SK-N-SH treated with all-trans-retinoic acid at 6 μM for 48 hours (cell line): ENCODE measurements at places on chromosomes 12 and 14.

DNA sequence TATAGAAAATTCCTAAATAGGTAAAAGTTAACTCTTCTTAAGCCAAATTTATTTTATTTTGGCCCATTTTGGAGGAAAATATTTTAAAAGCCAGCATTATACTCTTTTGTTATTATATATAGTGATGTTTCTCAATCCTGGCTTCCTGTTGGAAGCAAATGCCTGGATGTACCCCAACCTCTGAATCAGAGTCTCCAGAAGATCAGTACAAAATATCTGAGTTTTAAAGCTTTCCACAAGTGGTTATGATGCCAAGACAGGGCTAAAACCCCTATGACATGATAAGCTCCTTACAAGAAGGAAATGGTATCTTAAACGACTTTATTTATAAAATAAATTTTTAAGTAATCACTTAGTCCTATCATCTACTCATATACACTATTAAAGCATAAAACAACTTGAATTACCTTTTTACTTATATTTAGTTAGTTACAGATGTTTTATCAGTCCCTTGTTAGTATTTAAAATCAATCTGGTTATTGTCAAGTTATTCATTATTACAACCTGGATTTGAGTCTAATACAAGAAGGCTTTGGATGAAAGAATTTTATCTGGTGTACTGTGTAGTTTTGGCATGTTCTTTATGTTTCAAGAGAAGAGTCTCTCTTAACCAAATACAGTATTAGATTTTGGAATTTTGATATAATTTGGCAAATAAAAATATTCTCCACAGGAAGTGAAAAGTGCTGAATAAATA, 238.1 kb downstream of the SLC2A13 start:
- no peak for ATAC-seq

GRCh38 chr14:60002819-60003492, 83.0 kb downstream of the LRRC9 start:
- ATAC-seq: no peak

GRCh38 chr12:26717757-26718156, 115.2 kb downstream of the ITPR2 start:
- no peak for ATAC-seq

DNA sequence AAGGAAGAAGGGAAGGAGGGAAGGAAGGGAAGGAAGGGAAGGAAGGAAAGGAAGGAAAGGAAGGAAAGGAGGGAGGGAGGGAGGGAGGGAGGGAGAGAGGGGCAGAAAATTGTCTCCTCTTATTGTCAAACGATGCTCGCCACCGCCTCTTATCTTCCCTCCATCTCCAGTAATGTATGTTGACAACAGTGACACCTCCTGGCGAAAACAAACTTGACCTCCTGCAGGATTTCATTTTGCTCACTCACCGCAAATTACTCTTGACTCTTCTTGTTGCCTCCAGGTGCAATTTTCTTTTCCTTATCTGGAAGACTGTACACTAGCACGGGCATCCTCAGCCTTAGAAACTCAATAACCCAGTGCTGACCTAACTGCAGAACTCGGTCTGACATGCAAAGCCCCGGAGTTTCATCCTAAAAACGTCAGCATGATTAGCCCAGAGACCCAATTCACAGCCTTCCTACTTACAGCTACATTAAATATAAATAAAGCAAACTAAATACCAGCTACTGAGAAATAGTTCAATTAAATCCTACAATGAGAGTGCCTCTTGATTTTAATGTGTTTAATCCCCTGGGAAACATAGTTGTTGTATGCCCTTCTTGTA, 512.4 kb upstream of the TMPO start:
- no peak for ATAC-seq

DNA sequence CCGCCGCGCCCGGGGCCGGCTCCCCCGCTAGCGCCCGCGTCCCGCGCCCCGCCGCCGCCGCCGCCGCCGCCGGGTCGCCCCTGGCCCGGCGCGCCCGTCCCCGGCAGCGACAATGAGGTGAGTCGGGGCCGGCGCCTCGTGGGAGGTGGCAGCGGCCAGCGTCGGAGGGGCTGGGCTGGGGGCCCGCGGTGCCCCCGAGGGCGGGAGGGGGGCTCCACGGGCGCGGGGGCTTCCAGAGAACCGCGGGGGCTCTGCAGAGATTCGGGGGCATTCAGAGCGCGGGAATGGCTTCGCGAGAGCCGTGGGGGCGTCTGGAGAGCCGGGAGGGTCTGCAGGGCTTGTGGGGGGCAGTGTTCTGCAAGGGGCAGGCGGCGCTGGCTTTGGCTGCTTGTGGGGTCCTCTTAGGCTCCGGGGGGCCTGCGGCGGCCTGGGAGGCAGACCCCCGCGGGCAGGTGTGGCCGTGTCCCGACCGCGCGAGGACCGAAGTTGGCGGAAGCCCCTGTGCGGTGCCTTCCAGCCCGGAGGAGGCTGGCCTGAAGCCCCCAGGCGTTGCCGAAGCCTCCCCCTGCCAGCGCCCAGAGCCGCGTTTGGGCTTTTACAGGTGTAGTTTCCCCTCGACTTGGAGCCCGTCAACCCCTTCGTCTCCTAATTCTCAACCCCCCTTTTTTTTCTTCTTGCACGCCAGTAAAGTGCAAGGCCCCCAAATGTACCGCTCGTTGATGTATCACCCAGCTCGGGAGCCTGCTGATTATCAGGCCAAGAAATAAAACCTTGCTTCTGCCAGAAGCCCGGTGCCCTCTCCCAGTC, 93.1 kb upstream of the EVL start:
- ATAC-seq: no peak

- ATAC-seq: no peak
Measured at GRCh38 chr12:116210131-116210530, 67.4 kb downstream of the MED13L start.

DNA sequence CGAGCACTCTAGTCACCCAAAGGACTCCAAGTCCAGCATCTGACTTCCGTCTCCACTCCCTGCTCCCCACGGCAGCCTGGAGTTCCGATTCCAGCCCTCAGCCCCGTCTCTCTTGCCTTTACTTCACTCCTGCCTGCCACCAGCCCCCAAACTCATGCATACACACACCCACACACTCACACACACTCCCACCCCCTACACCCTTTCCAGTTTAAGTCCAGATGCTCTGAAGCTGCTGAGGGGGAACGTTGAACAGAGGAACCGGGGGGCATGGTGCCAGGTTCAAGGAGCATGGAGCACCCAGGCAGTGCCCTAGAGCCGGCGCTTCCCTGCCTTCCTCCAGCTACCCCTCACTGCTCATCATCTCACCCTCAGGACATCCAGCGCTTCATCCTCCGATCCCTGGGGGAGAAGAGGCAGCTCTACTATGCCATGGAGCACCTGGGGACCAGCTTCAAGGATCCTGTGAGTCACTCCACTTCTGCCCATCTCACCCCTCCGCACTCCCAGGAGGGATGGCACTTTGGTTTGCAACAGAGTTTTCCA, 3.3 kb downstream of the P3H3 start:
- no peak for ATAC-seq

DNA sequence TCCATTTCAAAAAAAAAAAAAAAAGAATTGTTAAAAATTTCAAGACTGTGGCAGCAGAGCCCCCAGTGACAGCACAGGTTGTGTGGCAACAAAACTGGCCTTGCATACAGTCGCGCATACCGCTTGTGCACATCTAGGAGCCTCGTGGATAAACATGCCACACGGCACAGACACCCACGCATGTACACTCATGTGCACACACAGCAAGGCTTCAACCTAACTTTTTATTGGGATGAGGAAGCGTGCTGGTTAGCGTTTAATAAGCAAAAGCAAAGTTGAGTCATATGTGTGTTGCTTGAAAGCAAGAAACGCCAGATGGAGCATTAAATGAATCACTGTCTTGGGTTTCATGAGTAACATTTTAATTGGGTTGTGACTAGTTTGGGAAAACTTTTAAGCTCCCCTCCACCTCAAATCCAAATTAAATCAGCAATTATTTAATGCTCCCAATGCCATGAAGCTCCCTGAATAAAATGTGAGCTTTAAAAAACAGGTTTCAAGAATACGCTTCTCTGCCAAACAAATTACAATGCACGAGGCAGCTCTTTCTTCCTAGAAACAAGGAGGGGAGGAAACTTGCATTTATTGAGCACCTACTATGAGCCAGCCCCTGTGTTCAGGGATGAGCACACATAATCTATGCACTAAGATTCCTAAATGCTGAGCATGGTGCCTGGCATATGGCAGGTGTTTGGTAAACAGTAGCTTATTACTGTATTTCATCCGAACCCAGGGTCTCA, 35.7 kb upstream of the EML1 start:
- peak; percentile 43 for ATAC-seq

DNA sequence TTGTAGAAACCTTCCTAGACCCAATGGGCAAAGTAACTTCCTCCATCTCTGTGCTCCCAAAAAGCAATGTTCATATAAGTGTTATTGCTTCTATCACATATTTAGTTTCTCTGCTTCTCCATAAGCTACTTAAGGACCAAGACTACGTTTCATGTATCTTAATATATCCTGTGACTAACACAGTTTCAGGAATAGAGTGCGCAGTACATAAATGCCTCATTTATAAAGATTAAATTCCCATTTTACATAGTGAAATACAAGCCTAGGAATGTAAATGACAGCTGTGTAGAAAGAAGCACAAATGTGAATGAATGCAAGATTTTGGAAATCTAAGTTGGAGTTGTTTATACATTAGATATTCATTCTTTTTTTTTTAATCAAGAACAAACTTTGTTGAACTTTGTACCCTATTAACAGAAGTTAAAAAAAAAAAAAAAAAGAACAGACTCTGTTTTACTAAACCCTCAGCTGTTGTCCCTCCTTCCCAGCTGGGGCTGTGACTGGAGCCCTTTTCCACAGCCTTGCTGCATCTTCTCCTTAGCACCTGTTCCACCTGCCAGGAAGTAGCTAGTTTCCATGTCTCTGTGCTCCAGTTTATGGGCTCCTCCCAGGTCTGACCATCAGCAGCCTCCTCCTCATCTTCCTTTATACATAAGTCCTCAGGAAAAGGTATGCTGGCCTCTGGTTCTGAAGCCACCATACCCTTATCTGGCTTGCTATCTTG, 7.0 kb upstream of the METTL17 start:
- ATAC-seq: no peak

- no peak for ATAC-seq
Measured at GRCh38 chr14:72851635-72852034, 42.3 kb downstream of the DPF3 start.

GRCh38 chr12:22204391-22204790, 130.1 kb downstream of the ST8SIA1 start:
- ATAC-seq: no peak

- no peak for ATAC-seq
Measured at GRCh38 chr14:104131968-104132732, 6.2 kb upstream of the KIF26A start.

GRCh38 chr12:122140467-122141257, 33.4 kb downstream of the IL31 start:
- no peak for ATAC-seq

- peak; percentile 63 for ATAC-seq
Measured at GRCh38 chr12:70271025-70271424, 27.8 kb downstream of the CNOT2 start.

DNA sequence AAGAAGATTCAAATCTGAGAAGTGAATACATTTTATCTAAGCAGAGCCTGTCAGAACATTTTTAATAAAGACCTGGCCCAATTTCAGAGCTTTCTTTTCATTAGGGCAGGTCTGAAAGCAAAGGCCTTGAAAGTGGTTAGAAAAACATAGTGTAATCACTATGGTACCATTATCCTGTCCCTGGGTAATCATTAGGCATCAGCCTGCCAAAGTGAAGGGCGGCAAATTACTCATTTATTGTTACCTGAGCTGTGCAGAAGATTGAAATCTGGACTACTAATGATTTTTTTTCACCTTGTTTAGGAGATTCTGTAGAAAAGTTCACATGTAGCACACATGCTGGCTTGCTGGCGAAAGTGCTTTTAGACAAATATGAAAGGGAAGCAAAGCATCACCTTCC, 92.6 kb upstream of the PRKD1 start:
- no peak for ATAC-seq

DNA sequence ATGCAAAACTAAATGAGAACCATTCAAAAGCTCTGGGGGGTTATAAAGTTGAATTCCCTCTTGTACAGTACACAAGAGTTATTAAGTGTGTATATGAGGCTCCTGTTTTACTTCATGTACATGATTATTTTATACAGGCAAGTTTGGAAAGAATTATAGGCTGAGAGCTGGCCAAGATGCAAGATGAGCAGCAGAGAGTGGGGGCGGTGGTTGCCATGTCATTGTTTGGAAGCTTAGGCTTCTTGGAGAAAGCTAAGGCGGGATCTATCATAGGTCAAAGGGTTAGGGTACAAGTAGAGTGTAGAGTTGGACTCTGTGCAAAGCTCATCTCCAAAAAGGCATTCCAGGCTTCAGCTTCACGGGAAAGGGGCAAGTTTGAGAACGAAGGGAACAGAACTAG, 297.1 kb upstream of the TBX3 start:
- ATAC-seq: no peak

GRCh38 chr12:99121546-99121945, 476.5 kb downstream of the APAF1 start:
- ATAC-seq: no peak

DNA sequence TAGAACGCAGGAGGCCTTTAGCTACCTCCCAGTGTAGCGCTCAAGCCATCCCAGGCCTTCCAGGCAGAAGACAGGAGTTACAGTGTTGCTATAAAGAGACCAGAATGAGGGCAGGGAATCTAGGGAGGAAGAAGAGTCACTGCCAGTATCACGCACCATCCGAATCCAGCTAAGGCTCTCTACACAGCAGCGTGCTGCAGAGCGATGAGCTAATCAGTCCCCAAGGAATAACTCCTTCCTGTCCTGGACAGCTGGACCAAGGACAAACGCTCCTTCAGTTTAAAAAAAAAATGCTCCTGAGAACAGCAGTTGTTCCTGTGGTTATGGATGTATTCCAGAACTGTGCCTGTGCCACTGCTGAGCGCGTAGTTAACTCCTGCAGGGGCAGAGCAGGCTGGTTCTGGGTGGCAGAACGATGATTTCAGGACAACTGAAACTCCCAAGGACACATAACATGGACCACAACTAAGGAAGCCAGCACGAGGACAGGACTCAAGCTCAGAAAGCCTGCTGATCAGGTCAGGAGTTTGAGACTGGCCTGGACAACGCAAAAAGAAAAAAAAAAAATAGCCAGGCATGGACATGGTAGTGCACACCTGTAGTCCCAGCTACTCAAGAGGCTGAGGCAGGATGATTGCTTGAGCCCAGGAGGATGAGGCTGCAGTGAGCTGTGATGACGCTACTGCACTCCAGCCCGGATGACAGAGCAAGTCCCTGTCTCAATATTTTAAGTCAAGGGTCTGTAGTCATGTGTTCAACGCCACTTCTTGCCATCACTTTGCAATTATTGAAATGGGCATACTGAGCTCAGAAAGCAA, 2.6 kb downstream of the IFFO1 start:
- peak; percentile 12 for ATAC-seq
